NCI-H187 (cell line): ENCODE measurements at places on chromosomes 16 and 17.

DNA sequence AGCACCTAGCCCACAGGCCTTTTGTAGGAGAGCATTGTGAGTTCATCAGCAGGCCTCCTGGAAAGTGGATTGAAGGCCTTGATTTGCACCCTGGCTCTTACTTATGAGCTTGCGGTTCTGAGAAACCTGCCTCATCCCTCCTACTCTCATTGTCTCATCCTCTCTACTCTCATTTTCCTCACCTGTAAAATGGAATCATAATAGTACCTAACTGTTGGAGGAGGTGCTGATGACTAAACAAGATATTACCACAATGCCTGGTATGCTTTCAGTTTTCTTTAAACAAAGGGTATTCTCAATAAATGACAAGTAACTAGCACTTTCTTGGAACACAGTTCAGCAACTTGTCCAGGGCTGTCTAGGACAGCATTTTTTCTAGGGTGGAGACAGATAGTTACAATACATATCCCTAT is 243.1 kb upstream of the MAF start:
- no peak for DNase-seq

DNA sequence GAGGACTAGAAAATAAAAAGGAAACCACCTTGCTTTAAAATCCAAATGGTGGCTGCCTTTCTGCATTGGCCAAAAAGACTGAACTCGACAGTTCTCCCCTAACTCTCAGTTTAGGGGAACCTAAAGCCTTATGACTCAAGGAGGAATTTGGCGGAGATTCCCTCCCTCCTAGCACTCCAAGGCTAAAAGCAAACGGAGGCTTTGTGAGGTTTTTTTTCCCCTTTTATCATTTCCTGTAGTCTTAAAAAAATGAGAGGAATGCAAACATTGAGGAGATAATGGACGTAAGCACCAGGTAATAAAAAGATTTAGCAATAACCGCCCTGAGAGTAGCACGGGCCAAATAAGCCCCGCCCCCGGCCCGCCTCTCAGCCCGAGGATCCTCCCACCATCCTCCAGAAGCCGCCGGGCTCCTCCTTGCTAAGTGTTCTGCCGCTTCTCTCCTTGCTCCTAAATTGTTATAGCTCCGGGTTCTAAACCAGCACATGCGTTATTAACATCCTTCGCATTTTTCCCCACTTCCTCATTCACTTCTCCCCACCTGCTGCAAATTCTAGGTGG is 5.8 kb upstream of the KIFC3 start:
- peak; percentile 25 for DNase-seq

DNA sequence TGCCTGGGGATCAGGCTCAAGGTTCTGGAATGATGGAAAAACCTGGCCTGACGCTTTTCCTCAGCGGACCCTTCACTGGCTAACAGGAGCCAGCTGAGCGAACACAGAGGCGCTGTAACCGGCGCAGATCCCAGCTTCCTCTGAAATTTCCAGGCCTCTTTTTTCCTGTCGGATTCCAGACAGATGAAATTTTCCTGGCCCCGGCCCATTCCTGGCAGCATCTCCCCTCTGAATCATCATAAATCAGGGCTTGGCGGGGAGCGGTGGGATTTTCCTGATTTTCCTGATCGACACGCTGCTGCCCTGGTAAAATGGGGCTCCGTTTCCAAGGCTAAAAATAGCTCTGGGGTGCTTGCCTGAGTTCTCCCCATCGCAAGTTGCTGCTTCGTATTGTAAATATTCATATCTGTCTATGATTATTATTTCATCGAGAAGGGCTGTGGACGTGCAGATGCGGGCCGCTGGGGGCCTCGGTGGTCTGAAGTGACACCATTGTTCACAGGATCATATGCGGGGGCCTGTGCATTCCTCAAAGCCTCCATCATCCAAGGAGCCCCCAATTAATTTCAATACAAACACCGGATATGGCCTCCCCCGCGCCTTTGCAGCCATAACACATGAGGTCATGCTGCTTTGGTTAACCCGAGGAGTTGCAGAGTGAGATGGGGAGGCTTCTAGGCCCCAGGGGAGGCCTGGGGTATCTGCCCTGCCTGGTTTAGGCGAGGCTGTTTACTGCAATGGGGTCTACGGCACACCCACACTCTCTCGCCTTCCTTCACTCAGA is 45.8 kb upstream of the ETV4 start:
- no peak for DNase-seq

DNA sequence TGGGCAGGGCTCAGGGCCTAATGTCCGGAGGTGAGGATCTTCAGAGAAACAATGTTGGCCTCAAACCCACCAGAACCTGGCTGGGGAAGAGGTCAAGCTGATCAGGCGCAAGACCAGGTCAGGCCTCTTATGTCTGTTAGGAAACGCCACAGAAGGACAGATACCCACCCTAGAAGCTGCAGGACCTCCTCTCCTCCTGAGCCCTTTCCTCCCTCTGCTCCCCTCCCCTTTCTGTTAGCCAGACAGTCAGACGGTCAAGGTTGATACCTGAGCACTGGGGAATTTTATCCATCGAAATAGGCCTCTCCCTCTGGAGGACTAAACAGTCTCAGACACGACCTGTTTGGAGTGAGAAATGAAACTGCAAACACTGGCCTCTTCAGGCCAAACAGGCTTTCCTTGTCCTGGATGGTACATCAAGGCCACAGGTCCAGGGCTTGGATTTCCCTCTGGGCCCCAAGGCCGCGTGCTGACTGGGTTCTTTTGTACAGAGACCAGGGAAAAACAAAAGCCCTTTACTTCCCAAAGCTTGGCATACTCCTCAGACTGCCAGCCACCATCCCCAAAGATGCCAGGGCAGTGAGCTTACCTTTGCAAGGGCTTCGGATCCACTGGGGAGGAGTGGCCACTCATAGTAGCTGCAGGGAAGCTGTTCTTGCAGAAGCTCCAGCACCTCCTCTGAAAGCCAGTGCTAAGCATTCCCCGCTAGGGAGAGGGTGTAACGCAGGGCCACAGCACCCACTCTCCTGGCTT is 135.8 kb downstream of the CCDC182 start:
- DNase-seq, result no peak

- no peak for DNase-seq
These were observed 63.0 kb upstream of the PVALEF start for GRCh38 chr17:81102352-81102751.

DNA sequence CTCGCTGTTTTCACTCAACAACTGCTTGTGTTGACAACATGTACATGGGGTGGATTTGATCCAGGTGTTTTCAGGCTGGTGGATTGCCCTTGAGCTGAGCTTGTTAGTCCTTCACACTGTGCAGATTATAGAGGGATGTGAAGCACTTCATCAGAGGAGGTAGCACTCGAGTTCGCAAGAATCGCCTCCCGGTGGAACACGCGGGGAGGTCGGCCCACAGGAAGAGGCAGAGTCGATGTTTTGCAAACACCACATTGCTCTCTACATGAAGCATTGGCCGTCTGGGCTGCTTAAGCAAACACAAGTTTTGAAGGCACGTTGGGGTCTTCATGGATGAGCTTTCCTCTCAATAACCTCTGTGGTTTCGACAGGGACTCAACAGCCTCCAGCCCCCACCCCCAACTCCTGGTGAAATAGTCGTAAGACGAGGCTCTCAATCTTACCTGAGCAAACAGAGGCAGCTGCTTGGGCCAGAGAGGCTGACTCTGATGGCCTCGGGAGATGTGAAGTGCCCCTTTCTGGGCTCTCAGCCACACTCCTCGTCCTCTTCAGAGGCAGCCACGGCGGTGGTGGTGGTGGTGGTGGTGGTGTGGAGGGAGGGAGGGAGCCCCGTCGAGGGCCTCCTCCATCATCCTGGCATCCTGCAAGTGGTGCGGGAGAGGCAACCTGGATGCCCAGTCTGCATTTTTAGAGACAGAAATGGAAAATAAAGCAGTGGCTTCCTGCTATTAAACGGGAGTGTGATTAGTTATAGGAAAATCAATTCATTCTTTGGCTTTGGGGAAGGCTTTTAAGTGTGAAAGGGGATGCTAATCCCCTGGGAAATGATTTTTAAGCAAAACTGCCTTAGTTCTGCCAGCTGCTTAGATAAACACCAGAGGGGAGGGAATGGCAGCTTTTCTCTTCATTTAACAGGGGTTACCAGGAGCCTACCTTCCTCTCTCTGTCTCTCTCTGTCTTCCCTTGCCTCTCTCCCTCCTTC is 552.5 kb upstream of the EEF2KMT start:
- DNase-seq, result peak; percentile 89

- DNase-seq, result no peak
These were observed 25.4 kb downstream of the SLC39A11 start for GRCh38 chr17:73067075-73067474.

GRCh38 chr17:8338753-8339140 is 893 bp upstream of the ODF4 start:
- no peak for DNase-seq

DNA sequence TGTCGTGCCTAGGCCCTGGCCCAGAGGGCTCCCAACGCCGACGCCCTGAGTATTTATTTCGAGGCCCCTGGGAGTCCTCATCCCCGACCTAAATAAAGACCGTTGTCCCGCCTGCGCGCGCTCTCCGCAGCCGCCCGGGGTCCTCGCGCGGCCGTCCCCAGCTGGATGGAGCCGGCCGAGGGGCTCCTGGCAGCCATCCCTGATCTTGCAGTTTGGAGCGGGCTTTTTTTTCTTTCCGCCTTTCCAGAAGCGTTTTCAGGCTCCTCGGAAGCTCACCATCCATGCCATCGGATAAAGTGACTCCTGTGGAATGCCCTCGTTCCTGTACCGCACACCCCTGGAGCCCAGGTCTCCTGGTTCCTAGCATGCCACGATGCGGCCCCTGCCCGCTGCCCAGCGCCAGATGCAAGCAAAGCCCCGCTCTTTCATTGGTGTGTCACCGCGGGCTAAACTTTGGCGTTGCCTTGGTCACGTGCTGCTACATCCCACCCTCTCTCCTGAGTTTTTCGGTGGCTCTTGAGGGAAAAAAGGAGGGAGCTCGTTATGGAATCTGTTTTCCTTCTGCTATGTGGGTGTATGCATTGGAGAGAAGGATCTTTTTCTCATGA is 716 bp downstream of the TMEM94 start:
- DNase-seq, result no peak

GRCh38 chr17:19386051-19386929 is 700 bp downstream of the MFAP4 start:
- DNase-seq, result no peak

GRCh38 chr17:80811181-80812105 is 180.2 kb upstream of the CHMP6 start:
- DNase-seq, result no peak

DNA sequence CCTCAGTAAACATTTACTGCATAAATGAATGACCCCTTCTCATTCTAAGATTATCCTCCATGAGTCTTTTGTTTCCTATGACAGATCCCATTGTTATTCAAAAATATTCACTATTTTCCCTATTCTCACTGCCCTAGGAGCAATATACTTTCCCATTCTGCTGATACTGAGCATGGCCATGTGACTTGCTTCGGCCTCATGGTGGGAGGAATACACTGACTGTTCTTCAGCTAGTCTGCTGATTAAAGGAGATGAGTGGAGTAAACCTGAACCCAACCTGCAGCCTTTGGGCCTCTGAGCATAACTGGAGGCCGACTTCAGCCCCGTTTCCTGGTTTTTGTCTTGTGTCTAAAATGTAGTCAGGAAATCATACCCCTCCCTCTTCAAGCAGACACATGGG is 531.8 kb upstream of the SALL1 start:
- DNase-seq, result no peak

GRCh38 chr17:77456951-77457548 is 316.3 kb downstream of the SEC14L1 start:
- DNase-seq, result no peak

DNA sequence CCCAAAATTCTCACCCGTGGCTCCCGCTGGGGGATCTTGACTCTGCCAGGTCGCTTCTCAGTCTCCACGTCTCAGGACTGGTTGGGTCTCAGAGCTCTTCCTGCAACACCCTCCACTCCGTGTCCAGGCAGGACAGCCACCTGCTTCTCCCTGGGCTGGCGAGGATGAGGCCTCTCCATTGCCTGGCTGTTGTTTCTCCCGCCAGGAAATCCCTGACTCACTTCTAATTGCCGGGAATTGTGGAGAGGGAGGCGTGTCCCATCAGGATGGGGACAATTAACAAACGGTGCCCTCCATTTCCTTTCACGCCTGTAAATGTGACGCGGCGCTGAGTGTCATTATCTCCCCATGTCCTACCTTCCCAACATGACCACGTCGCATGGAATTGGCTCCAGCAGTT is 204.5 kb downstream of the RBFOX3 start:
- DNase-seq, result no peak

DNA sequence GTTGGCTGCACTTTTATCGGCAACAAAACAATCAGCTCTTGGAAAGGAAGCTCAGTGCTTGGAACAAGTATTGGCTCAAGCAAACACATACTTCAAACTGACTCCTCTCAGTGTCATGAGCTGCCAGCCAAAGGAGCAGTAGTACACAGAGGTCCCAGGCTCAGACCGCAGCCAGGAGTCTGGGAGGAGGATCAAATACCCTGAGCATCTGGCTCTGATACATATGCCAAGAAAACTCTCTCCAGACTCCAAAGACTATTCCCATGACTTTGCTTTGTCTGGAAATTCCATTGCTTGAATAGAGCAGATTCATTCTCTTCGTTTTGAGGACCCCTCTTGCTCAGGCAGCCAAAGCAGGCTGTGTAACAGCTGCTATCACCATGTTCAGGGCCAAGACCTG is 501.6 kb upstream of the PSMD7 start:
- no peak for DNase-seq

DNA sequence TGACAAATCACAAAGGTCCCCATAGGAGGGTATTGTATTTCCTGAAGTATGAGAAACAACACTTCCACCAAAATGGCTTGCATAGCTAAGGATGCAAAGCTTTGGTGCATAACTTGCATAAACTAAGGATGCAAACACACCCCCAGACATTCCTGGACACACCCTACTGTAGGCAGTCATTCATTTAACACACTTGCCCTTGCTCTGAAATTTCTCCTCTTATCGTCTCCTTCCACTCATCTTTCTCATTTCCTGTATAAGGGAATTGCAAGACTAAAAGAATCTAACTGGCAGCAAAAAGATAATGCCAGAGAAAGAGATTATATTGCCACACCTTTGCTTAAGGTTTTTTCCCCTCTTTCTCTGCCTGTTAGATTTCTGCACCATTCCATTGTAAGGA is 28.3 kb downstream of the CHD9 start:
- no peak for DNase-seq

DNA sequence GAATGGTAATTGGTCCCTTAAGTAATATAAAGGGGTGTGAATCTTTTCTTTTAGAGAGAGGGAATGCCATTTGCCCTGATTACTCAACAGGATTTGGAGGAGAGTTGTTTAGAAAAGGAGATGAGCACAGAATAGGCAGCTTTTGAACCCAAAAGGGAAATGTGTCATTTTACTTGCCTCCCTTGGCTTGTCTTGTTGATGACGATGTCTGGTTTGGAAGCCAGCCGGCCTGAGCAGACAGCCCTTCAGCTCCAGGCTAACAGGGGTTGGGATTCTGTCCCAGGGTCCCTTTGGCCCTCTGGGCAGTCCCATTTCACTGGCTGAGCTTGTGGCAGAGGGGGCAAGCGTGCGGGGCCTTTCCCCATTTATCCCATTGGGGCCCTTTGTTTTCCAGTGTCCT is 22.3 kb upstream of the PRKAR1A start:
- DNase-seq, result no peak

GRCh38 chr17:29579866-29580771 is 9.3 kb downstream of the GIT1 start:
- peak; percentile 16 for DNase-seq

GRCh38 chr17:79304884-79305283 is 230.3 kb downstream of the ENGASE start:
- no peak for DNase-seq

- DNase-seq, result no peak
These were observed 87.8 kb downstream of the SMG6 start for GRCh38 chr17:2215616-2216364.
